ENCODE measurements at places on chromosomes 5 and 9.
A peak's percentile ranks its signal among the peaks of the same experiment; 100 is the strongest.

DNA sequence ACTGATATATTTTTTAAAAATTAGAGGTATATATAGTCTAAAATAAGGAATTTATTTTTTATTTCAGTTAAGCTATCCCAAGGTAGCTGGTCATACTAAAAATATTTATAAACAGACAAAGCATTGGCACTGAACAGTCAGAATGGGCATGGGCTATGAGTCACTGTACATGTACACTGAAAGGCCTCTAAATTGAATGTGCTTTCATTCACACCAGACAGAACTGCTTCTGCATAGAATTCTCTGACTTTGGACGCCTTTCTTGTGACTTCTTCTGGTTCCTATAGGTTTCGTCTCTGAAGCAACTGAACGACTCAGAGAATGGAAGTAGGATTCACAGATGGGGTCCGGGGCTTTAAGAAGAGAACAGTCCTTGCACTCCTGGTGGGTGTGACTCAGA lies 394.8 kb upstream of the MEF2C start:
- peak; percentile 86 for DNase-seq

DNA sequence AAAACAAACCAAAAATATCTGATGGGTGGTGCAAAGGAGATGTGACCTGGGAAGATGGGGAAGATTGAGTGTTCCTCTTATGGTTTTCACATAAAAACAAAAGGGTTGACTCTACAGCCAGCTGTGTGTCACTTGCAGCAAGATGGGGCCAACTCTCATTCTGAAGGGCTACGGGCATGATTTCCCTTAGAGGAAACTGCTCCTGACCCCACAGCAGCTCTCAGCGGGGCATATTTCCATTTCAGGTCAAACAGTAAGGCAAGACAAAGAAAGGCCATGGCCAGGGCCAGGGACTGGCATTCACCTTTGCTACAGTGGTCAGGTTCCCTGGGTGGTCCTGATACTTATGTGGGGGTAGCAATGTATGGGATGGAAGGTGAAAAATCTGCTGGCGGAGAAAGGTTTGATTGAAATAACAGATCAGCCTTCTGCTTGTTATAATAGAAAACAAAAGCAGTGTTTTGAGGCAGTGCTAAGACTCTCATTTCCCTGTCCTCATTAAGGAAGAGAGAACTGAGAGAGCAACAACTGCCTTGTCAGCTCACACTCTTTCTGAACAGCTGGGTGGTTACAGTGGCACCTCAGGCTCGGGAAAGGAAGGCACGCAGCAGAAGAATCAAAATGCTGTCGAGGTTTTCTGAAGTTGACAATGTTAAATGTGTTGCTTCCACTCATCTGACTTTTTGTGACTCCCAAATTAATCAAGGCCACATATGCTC lies 120.7 kb upstream of the PCA3 start:
- no peak for DNase-seq

DNA sequence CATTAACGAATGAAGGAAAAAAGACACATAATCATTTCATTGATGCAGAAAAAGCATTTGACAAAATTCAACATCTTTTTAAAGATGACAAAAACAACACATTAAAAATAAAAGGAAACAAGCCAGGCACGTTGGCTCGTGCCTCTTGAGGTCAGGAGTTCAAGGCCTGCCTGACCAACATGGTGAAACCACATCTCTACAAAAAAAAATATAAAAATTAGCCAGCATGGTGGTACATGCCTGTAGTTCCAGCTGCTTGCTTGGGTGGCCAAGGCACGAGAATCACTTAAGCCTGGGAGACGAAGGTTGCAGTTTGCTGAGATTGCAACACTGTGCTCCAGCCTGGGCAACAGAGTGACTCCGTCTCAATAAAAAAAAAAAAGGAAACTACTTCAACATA lies 77.0 kb downstream of the ERCC6L2 start:
- DNase-seq: no peak

DNA sequence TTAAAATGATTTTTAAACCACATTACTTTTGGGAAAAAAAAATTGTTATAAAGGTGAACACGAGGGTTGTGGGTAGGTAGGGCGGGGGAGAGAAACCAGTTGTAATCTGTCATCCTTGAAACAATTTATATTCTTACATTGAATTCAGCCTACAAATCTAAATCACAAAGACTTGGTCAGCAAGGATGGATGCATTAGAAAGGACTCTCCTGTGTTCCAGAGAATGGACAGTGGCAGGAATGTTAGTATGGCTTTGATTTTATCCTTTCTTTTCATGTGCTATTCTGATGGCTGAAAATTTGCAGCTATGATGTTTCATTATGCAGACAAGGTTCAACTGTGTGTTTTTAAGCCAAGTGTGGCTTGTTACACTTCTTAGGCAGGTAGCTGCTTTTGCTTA lies 234.7 kb downstream of the SLF1 start:
- DNase-seq: no peak

DNA sequence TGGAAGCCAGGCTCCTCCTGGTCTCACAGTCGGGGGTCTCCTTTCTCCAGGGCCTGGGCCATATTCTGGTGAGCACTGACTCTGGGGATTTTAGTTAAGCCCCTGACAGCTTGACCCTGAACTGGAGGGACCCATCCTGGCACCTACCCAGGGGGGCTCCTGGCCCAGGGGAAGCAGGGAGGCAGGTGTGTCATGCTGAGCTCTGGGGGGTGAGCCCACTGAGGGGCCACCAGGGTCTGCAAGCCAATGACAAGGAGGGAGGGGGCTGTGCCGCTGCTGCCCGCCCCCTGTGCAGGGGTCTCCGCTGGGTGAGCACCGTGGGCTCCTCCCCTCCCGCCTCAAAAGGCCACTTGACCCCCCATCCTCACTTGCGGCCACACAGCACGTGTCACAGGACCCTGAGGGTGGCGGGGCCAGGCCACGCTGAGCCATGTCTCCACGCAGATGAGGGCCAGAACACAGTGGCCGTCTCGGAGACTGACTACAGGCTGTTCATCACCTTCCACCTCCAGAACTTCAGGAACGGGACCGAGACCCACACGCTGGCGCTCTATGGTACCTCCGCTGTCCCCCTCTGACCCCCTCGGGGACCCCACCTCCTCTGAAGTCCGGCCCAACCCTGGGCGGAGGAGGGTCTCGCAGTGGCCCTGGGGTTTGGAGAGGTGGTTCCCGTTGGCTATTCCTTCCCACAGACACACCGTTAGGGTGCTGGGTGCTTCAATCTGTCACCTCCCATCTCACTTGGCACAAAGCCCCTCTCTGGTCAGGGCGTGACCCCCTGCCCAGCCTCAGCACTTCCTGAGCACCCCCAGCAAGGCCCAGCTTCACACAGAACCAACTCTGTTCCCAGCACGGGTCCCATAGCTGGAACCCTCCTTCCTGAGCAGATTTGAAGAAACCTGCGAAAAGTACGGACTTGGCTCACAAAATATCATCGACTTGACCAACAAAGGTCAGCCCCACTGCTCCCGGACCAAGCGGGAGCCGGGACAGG lies 2.0 kb downstream of the LCN9 start:
- no peak for DNase-seq

DNA sequence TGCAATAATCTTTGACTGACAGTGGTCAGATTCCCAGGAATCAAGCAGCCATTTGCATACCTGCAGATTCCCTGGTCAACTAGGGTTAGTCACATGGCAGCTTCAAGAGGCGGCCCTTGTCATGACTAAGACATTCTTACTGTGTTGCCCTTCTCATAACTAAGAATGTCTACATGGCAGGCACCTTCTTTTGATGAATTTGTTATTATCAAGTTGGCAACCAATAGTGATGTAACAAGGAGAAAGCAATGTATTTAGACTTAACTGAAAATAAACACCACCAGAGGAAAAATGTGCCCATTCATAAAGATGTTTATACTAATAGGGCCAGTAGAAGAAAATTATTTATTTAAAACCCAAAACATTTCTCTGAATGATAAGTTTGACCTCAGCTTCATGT lies 215.6 kb downstream of the TLE1 start:
- peak; percentile 12 for DNase-seq

GRCh38 chr5:90119531-90119971 lies 290.0 kb downstream of the CETN3 start:
- DNase-seq: peak; percentile 69

- peak; percentile 92 for DNase-seq
Observed at GRCh38 chr5:41414598-41414997, 95.8 kb downstream of the PLCXD3 start.

GRCh38 chr5:132733499-132734148 lies 3.7 kb downstream of the KIF3A start:
- no peak for DNase-seq

- no peak for DNase-seq
Observed at GRCh38 chr5:146653560-146653959, 137.6 kb upstream of the GPR151 start.

DNA sequence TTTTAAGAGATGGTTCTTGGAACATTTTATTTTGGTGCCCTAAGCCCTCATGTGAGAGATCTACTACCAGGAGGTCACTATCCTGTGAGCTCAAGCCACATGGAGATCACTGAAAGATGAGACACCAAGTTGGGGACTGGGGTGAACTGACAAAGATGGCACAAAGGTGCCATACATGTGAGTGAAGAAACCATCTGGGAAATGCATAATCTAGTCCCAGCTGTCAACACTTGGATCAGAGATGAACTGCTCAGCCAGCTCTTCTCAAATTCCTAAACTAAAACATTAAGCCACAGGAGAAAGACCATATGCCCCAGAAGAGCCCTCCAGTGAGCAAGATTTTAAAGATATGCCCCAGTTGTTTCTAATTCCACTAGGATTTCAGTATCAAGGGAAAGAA lies 22.2 kb upstream of the MYOT start:
- DNase-seq: no peak

DNA sequence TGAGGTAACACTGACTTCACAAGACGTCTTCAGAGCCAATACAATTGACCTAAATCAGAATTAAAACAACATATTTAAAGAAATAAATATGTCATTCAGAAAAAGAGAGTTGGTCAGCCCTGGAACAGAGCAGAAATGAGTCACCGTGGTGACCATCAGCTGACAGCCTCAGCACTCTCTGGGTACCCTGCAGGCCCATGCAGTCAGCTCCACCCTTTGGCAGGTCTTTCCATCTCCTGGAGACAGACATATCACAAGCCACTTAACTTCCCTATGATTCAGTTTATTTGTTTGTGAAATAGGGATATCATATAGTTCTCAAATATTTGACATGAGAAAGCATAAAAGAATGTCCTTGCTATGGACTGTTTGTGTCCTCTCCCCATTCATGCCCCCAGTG lies 151.6 kb upstream of the MEF2C start:
- peak; percentile 21 for DNase-seq

- DNase-seq: no peak
Observed at GRCh38 chr9:135882011-135882410, 25.3 kb downstream of the CAMSAP1 start.

GRCh38 chr5:55063899-55064298 lies 38.5 kb upstream of the GZMA start:
- no peak for DNase-seq

DNA sequence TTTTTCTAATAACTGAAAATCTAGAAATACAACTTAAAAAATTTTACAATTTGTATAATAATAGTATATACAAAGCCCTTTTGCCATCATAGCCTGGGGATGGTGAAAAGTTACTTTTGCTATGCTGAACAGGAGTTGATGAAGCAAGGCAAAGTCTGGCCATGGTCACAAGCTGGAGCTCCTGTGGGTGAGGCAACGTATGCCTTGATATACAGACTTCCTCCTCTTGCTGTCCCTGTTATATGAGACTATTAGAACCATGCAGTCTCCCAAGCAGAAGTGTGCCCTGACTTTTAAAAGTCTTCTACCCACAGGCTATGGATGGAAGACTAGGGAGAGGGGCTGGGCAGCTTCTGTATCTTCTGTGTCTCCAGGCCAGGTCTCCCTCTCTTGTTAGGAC lies 15.7 kb downstream of the FAM151B start:
- no peak for DNase-seq

Data from epithelial cell of esophagus (primary cell).